AG08396 (cell line): ENCODE measurements at places on chromosomes 11 and 22.

DNA sequence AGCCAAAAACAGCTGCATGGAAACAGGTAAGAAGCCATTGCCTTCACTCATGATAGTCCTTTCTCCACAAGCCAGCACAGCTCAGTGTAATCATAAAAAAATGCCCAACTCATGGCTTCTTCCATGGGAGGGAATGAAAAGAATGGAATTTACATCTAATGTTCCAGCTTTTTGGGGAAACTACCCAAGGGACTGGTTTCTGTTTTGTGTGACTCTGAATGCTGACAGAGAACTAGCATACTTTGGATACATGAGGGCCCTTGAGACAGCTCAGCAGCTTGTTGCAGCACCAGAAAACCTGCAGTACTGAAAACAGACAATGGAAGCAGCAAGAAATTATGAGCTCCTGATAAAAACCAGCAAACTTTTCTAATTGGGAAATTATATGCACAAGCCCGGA lies 24.2 kb upstream of the HORMAD2 start:
- no peak for DNase-seq

- DNase-seq = no peak
Measured at GRCh38 chr22:26797910-26798309, 140.5 kb downstream of the MIAT start.

- no peak for DNase-seq
Measured at GRCh38 chr22:22604326-22605073, 39.9 kb upstream of the GGTLC2 start.

DNA sequence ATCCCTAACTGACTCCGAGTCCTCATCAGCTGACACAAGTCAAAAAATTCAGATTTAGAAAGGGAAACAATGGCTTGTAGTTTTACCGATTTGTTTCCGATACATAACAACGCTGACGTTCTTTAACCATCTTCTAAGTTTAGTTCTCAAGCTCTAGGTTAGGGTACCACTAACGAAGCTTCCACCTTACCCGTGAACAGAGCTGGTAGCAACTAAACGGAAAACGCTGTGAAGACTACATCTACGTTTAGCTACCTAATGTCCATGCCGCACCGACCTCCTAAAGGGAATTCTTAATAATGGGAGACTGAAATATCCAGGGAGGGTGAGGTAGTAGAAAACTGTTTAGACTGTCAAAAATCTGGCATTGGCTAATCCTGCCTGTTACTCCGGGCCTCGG lies 1.0 kb downstream of the NUP98 start:
- no peak for DNase-seq

GRCh38 chr11:129209891-129210830 lies 18.0 kb upstream of the ARHGAP32 start:
- DNase-seq = no peak

- DNase-seq = no peak
Measured at GRCh38 chr11:120513436-120514315, 2.1 kb downstream of the GRIK4 start.

- DNase-seq = peak; percentile 42
Measured at GRCh38 chr11:122791836-122792235, 46.5 kb upstream of the CRTAM start.

GRCh38 chr11:73854680-73855079 lies 22.0 kb downstream of the COA4 start:
- peak; percentile 12 for DNase-seq

DNA sequence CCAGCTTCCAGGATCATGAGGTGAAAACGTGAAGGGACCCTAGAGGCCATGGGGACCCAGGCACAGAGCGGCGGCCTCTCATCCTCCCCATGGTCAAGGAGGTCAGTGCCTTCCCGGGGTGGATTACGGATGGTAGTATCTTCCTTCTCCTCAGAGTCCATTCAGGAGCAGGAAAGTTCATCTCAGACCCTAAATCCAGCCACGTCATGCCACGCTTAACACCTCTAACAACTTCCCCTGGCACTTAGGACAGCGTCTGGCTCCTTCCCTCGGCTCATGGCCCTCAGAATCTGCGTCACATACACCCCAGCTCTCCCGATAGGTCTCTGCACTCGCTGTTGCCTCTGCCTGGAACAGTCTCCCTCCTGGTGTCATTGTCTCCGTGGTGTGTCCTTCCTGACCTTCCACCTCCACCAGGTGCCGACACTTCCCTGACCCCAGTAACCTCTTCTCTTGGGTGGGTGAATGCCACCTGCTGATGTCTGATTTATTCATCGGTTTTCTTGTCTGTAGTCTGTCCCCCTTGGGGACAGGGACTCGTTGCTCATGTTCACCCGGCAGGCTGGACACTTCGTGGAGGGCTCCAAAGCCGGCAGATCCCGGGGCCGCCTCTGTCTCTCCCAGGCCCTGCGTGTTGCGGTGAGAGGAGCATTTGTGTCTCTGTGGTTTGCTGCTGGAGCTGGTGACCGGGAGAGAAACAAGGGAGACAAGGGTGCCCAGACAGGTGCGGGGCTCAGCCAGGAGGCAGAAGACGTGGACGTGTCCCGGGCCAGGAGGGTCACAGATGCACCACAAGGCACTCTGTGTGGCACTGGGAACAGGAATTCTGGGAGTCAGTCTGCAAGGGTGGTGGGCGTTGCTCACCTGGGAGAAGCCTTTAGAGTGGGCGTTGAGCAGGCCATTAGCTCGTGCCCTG lies 1.4 kb downstream of the MYEOV start:
- DNase-seq = no peak

DNA sequence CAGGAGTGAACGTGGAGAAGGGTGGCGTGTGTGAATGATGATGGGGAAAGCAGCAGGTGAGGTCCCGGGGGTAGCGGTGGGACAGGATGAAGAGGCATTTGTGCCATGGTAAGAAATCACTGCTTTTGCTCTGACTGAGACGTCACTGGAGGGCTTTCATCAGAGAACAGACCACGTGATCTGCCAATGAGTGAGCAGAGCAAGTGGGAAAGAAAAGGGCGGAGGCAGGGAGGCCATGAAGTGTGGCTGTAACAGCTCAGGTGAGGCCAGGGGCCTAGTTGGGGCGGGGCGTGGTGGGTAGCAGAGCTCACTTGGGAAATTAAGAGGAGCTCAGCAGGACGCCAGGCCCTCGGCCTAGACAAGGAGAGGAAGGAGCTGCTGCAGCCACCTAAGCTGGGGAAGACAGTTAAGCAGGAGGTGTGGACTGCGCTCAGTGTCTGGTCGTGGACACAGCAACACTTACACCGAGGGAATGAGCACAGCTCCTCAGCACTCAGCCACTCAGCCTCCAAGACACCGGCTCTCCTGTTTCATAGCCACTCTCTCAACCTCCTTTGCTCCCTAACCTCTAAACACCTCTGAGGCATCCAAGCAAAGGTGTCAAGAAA lies 14.1 kb upstream of the TMEM121B start:
- DNase-seq = no peak

DNA sequence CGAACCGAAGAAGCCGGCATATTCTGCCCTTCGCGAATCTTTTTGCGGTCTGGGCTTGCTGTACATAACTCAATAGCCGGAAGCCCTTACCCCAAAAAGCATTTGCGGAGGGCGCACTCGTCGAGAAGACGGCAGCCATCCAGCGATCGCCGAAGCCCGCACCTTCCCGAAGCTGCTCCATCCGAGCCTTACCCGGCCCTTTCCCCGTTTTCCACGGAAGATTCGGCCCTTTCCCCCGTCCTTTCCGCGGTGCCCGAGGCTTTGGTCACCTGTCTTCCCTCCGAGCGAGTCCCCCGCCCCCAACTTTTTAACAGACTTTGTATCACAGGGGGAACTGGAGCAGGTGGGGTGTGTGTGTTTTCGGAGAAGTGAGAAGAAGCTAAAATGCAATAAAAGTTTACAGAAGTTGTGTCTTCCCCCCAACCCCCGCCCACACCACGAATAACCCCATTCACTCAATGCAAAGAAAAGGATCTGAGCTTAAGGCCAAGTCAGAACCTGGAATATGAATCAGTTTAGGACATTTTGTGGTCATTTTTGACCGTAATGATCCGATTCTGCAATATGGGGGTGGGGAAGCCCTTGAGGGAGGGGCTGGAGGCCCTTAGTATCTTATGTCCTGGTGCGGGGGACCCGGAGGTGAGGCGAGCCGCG lies 99.0 kb upstream of the HSD17B12 start:
- no peak for DNase-seq

DNA sequence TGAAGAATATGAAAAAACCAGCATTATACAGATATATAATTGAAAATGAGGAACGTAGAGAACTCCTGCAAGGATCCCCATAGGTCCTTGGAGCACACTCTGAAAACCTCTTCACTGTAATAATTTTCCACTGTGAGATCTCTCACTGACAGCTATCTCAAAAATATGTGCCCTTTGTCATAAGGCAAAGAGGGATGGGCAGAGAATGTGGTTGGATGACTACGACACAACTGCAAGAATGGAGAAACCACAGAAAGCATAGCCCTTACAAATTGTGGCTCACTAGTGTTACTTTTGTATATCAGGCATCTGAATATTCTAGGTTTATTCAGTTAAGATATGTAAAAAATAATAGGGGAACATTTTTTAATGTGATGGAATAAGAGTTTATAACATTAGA lies 7.9 kb upstream of the CTSC start:
- peak; percentile 29 for DNase-seq

- no peak for DNase-seq
Measured at GRCh38 chr22:43297270-43298061, 45.7 kb downstream of the SCUBE1 start.

DNA sequence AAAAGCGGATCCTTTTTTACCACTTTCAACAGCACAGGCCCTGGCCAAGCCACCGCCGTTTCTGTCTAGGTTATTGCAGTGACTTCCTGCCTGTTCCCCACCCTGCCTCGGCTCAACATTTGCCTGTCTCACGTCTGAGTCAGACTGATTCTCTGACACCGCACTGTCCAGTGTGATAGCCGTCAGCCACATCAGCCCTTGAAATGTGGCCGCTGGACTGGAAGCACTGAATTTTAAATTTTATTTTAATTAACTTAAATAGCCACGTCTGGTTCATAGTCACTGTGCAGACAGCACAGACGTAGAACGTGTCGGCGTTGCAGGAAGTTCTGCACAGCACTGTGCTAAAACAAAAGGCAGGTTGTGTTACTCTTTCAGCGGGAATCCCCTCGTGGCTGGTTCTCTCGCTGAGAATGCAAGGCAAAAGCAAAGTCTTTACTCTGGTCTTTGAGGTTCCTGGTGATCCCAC lies 56.3 kb upstream of the ADSL start:
- DNase-seq = no peak

DNA sequence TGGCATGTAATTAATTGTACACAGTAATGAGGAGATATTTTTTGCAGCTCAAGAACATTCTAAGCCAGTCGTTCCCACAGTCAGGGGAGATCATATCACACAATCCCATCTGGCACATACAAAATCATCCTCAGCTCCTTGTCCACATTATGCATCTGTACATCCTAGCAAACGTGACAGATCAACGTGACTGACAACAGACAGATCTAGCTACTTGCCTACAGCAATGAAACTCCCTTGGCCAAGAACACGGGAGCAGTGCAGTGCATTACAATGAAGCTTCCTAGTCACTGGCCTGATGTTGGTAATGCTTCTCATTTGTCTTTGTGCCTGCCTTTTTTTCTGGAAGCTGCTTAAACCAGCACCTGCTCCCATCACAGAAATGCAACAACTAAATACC lies 24.5 kb upstream of the GUCY1A2 start:
- no peak for DNase-seq

GRCh38 chr11:47924184-47924691 lies 56.1 kb upstream of the PTPRJ start:
- DNase-seq = peak; percentile 49

DNA sequence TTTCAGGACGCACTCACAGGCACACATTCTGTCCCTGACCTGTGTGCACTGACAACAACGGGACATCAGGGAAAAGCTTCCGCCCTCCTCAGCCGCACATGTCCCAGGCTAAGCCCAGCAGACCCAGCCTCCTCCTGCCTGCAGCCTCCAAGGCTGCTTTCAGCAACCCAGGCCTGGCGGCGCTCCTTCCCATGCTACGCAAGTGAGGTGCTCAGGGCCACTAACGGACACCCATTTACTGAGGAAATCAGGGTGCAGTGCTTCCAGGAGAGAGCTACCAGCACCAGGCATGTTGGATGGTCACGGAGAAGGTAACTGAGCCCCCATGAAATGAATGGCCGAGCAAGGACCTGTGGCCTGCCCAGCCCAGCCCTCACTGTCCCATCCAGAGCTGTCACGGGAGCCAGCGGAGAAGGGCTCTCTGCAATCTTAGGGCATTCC lies 6.9 kb downstream of the MOB2 start:
- DNase-seq = no peak

DNA sequence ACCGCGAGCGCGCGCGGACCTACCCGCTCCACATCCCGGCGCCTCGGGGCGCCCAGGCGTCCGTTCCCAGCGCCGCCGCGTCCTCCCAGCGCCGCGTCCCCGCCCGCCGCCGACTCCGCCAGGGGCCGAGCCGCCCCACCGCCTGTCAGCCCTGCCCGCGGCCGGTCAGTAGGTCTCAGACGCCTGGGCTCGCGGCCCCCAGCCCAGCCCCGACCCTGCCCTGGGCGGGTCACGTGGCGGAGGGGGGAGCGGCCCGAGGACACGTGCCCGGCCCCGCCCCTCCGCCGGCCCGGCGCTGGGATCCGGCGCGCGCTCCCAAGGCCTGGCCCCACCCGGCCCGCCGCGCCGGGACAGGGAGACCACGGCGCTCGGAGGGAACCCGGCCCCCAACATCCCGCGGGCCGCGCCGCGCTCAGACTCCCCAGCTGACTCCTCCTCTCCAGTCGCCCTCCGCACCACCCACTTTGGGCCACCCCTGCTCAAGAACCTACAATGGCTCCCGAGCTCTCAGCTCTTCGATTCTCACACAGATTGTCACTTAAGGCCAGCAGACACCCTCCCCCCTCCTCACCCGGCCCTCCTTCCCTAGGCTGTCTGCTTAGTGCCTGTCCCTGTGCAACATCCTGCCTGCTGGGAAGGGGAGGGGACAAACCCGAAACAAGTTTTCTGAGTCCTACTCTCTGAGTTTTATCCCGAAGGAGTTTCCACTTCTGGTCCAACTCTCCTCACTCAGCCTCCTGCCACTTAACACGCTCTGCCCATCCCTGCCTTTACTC lies at the start of gene RAB3IL1:
RAB3IL1 (minus strand) TSS at position 233 of the 776 bp plus-strand sequence; CDS start at position 34, 199 bp downstream.
- DNase-seq = peak; percentile 92

- DNase-seq = no peak
Measured at GRCh38 chr11:59204746-59205145, 8.0 kb downstream of the MPEG1 start.

DNA sequence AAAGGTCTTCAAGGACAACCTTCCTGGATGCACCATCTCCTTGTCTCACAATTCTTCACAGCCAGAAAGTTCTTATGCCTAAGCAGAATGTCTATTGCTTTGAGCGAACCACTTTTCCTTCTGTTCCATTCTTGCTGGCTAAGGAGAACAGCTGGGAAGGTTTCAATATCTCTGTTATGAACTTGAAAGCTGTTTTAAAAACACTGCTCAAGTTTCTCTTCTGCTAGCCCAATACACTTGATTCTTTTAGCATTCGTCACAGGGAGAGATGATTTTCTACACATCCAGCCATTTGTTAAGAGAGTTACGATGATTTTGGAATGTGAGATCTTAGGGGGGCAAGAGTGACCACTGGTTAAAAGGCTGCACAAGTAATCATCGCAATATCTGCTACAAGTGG lies 249.3 kb downstream of the KIRREL3 start:
- peak; percentile 52 for DNase-seq

DNA sequence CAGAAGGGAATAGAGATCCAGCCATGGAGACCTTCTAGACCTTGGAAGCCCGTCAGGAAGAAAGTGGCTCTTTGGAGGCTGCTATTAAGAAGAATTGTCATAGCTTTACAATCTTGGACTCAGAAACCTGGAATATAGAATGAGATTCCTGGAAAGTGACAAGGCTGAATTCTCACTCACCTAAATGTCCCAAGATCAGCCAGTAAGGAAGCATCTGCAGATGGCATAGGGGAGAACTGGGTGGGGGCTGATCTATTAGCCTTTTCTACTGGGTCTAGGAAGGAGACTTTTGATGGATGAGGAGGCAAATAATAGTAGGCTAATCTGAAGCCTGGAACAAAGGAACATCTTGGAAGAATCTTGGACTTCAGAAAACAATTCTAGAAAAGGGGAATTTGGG lies at the start of gene OR51G1:
OR51G1 (minus strand) TSS at position 101 of the 400 bp plus-strand sequence; CDS start at position 101, 0 bp downstream.
- no peak for DNase-seq
